ENCODE measurements at places on chromosomes 6 and 20. TPM values are rescaled to one million over a fixed set of nuclear protein-coding genes. Genes with fewer than 3 reads are reported as not detected.

DNA sequence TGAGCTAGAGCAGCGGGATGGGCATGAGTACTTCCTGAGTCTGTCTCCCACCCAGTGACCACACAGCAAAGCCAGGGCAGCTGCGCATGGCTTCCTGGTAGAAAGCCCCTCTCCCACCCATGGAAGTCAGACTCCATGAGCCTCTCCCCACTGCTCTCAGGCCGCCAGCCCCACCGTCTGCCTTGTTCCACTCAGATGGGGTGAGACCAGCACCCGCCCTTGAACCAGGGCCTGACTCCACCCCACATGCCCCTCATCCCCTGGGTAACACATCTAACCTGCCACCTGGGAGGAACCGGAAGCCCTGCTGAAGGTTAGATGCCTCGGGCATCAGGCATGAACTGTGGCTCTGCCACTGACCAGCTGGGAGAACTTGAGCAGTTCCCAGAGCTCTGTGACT, 227.8 kb downstream of the NRN1 start:
- H3K4me1 ChIP-seq: no peaks in the 10 kb centered on the region
- no peaks in the 10 kb centered on the region for H3K27me3 ChIP-seq
- no peak overlapping the region for H3K27ac ChIP-seq
- no peaks in the 10 kb centered on the region for H3K36me3 ChIP-seq

GRCh38 chr6:117711369-117711768, 36.1 kb downstream of the NUS1 start:
- no peak for DNase-seq
- no peaks in the 10 kb centered on the region for H3K4me1 ChIP-seq
- H3K27ac ChIP-seq: no peak overlapping the region
- H3K36me3 ChIP-seq: no peaks in the 10 kb centered on the region
- no peak overlapping the region for H3K4me3 ChIP-seq

- H3K4me1 ChIP-seq: no peaks in the 10 kb centered on the region
- no peak overlapping the region for H3K27ac ChIP-seq
- no peaks in the 10 kb centered on the region for H3K27me3 ChIP-seq
- H3K36me3 ChIP-seq: no peaks in the 10 kb centered on the region
Observed at GRCh38 chr20:38927902-38928578, 1.8 kb downstream of the FAM83D start.

DNA sequence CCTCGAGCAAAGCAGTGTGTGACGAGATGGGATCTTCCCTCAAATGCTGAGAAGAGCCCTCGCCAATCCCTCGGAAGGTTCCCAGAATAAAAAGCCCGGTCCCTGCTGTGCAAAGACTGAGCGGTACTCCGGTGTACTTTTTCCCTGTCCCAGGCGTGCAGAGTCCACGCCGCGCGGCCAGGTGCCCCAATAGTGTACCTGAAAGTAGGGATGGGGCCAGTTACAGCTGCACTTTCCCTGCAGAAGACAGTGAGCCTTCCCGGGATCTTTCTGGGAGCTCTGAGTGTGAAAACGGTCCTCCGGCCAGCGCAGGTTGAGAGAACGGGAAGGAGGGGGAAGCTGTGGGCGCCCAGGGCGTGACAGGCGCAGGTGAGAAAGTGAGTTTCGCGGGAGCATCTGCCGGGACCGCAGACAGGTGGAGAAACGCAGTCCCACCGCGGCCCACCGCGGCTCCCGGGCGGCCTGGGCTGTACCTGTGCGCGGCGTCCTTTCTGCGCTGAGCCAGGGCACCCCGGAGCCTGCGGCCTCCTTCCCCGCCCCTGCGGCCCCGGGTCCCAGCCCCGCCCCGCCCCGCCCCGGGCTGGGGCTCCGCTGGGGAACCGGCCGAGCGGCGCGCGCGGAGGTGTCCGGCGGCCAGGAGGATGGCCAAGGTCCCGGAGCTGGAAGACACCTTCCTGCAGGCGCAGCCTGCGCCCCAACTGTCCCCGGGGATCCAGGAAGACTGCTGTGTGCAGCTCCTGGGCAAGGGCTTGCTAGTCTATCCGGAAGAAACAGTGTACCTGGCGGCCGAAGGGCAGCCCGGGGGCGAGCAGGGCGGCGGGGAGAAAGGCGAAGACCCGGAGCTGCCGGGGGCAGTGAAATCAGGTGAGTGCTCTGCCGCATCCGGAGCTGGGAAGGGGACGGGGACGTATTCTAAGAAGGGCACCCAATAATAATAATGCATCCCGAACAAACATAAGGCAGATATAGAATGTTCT, at the start of gene RFX6:
Gene RFX6 (plus strand): TSS at position 608 of the 977 bp plus-strand sequence. CDS start 34 bp downstream, at position 642.
- no peak within 1 kb of the TSS for H3K27ac ChIP-seq
- no peak within 1 kb of the TSS for H3K4me3 ChIP-seq
- H3K4me1 ChIP-seq: no peaks in the 10 kb centered on the region
- no peaks in the 10 kb centered on the region for H3K36me3 ChIP-seq
- H3K27me3 ChIP-seq: peaks cover 24% of the 10 kb centered on the region

DNA sequence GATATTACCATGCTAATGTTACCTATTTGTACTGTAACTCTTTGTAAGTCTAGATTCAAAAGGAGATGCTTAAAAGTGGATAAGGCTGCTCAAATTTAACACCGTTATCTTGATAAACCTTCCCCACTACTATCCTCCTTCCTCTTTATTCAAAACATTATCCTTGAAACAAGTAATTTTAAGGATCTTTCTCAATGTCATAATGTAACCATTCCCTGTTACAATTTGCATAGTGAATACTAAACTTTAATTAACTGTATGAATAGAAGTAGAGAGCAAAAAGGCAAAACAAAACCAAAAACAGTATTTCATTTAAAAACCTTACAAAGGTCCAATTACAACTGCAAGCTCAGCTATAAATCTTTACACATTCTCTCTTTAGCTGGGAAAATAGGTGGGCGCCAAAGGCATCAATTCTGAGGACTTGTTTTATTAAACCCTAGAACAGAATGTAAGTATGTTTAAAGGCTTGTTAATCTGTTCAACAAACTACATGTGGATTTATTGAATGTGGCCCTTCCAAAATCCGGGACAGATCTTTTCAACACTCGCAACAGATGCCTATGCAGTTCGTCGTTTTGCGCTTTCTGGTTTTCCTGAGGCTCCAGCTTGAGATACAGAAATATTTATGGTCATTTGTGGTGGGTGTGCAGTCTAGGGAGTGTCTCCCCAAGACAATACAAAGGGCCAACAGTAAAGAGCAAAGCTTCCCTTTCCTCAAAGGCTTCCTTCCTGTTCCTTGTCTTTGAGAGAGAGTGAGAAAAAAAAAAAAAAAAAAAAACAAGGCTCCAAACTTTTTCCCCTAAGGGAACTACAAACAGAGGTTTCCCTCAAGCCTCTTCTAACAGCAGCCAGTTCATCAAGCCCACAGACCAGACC, 15.1 kb downstream of the KIF13A start:
- no peak overlapping the region for H3K4me3 ChIP-seq
- no peak overlapping the region for H3K27ac ChIP-seq
- no peaks in the 10 kb centered on the region for H3K27me3 ChIP-seq

Gene TRIM10
- 0.79 TPM for total RNA-seq

Gene EGFL8
- total RNA-seq: 18.3 TPM

Measured in kidney (tissue), 22 donors.